Eye (tissue), 1 donor: ENCODE measurements at places on chromosomes 1 and 21.

DNA sequence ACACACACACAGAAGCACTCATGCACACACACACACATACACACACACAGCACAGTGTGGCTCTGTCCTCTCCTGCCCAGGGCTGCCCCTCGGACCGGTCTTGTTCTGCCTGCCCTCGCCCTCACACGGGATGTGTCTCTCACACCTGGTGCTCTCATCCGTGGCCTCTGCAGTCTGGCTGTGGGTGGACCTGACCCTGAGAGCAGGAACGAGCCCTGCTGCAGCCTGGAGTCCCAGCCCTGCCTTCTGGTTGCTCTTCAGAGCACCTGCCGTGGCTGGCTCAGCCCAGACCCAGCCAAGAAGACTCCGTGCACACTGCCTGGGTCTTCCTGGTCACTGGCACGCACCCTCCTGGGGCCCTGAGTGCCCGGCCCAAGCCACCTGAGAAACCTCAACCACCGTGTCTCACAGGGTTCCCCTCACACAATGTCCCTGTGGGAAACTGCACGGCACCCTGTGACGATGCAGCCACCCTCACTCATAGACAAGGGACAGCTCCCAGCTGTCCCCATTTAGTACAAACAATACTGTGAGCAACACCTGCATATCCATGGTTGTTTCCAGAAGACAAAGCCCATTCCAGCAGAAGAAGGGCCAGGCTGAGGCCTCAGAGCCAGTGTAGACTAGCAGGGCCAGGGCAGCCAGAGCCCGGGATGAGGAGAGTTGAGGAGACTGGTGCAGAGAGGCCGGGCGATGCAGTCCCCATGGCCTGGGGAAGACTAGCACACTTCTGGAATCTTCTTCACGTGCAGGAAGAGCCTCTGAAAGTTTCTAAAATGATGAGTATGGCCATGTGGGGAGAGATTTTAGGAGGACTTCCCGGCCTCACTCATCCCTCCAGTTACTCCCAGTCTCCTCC is 234.0 kb downstream of the NPHP4 start:
- DNase-seq: no peak

DNA sequence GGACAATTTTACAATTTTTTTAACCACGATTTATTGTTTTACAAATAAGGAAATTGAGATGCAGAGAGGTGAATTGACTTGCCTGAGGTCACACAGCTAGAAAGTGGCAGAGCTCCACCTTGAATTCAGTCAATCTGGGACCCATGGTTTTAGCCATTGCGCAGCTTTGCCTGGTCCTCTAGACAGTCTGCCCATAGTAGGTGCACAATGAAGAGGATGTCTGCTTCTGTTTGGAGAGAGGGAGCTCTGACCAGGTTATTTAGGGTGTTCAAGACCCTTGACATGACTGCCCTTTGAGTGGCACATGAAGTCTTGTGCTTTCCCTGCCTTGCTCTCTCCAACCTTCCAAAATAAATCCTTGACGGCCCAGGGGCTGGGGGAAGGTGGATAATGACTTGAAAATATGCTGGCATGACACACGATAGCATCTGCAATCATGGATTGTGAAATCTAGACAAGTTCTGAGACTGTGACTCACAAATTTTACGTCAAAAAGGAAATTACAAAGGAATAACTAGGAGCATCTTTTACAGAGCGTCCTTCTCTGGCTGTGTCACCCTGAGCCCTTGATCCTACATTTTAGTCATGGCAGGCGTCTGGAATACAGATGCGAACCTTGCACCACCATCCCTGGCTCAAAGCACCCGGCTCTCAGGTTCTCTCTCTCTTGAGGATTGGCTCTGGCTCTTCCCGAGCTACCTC is 26.2 kb upstream of the ID3 start:
- no peak for DNase-seq

DNA sequence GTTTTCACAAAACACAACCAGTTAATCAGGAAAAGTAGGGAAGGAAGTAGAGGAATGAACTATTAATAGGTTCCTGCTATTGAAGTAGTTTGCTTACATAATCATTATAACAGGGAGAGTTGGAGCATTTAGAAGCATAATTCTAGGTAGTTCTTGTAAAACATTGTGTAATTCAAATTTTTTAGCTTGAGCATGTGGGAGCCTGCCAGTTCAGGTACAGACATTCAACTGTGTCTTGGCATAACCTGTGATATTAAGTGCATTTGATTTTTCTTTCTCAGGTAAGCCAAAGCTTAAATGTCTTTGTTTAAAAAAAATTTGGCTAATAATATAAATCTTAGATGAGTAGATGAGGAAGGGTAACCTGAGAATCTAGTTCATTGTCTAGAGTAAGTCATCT is 3.4 kb downstream of the YTHDF2 start:
- DNase-seq: no peak

DNA sequence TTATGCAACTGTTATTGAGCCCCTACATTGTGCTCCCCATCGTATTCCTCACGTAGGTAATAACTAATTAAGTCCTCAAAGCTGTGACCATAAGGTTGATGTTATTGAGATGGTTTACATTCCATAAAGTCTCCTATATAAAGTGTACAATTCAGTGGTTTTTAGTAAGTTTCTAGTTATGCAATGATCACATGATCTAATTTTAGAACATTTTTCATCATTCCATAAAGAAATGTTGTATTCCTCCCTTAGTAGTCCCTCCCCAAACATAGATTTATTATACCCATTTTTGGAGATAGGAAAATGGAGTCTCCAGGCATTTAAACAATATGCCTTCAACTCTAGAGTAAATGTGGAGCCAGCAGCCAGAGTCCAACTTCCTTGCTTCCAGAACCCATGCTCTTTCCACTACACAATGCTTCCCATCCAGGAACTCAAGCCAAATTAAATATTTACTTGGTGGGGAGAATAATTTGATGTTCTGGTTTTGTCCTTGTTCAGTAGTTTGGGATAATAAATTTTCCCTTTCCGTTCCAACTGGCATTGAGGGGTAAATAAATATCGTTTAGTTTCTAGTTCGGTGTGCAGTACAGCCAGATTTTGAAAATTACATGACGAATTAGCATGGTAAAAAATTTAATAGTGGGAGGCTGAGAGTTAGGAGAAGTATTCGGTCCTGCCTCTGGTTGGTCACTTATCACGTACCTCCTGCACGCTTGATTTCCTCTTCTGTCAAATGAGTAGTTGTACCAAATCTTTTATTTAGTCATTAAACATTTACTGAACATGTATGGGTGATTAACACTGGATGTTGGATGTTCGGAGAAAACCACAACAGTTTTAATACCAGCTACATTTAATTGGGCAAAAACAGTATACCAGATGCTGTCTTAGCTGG is 66.3 kb downstream of the CACHD1 start:
- DNase-seq: no peak

DNA sequence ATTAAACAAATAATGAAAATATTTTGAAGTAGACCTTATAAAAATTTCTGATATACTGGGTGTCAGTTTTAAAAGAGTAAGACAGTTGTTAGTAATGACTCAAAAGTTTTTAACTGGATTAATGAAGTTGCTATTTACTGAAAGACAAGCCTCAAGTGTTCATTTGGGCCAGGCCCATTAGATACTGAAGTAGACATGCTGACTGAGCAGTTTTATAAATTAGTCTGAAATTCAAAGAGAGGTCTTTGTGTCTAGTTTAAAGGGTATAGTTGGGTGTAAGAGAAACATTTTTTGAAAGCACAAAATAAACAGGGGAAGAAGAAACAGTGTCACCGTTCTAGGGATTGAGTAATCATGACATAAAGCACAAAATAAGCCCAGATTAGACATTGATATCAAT is 1577.2 kb downstream of the AMY1C start:
- DNase-seq: no peak

GRCh38 chr1:48019714-48020315 is 22.6 kb upstream of the TRABD2B start:
- peak; percentile 27 for DNase-seq

GRCh38 chr1:105608713-105609112 is 1447.8 kb upstream of the PRMT6 start:
- no peak for DNase-seq

DNA sequence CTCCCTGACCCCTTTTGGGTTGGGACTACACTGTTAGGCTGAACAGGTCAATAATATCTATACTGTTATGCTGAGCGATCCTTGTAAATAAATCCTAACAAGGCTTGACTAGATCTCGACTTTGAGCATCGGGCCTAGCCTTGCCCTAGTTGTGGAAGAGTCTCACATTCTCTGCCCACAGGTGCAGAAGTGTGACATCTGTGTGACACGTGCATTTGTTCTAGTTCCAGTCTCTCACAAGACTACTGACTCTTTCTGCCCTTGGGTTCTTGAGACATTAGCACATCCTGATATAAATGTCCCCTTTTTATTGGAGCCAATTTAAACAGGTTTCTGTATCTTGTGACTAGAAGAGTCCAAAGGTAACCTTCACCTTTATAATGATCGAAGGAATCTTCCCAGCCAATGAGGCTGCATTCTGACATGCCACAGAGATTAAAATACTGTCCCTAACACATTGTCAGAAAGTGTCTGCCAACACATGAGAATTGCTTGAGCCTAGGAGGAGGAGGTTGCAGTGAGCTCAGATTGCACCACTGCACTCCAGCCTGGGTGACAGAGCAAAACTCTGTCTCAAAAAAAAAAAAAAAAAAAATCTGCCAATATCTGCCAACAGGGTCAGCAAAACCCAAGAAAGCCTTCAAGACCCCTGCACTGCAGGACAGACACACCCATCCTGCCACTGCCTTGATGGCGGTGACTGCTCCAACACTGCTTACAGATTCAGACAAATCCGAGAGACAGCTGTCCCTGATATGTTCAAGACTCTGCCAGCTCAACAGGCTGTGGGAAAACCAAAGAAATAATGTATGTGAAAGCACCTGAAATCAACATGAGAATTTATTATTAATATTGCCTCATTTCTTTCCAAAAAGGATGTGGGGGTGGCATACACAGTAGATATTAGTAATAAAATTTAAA is 56.5 kb upstream of the PSEN2 start:
- DNase-seq: no peak

GRCh38 chr1:30738715-30739559 is 15.6 kb upstream of the MATN1 start:
- DNase-seq: no peak

DNA sequence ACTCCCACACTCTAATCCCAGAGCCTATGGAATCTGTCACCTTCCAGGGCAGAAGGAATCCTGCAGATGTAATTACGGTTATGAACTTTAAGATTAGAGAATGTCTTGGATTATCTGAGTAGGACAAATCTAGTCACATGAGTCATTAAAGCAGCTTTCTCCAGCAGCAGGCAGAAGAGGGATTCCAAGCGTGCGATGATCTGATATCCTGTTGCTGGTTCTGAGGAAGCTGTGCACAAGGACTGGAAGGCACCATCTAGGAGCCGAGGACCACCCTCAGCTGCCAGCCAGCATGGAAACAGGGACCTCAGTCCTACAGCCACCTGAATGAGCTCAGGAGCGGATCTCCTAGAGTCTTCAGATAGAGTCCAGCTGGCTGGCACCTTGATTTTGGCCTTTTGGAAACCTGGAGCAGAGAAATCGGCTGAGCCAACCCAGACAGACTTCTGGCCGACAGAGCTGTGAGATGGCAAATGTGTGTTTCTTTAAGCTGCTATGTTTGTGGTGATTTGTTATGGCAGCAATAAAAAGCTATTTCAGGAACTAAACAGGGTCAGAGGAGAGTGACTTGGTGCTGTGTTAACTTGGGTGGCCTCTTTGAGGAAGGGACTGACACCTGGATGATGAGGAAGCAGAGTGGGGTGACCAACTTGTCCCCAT is 34.5 kb downstream of the LRRN2 start:
- DNase-seq: peak; percentile 64

GRCh38 chr1:14804626-14805025 is 206.1 kb downstream of the KAZN start:
- DNase-seq: no peak

DNA sequence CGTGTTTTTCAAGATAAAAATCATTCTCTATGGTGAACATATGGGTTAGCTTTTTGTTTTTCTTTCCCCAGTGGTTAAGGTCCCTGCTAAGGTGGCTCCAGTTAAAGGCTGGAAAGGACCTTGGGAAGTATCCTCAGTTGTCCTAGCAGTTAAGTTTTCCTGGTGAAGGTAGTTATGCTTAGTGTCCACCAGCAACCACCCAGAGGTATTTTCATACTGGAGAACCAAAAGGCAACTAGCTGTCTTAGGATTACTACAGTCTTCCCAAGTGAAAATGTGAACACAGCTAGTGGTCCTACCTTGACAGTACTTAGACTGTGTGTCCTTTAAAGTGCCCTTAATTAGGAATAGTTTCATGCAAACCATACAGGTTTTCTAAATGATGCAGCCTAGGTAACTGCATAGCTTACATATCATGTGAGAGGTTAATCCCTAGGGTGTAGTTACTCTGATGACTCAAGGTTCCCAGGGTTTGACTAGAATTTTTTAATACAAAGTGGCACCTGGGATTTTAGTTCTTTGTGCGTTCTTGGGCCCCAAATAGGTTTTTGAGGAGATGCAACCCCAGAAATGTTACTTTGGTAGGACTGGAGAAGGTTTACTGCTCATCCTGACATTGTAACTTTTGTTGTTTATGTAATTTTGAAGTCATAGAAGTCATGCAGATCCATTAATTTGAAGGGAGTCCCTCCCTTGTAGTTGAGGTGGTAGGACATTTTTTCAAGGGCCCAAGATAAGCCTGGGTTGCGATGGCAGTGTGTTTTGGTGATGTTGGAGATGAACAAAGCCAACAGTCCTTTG is 36.5 kb downstream of the YY1AP1 start:
- no peak for DNase-seq
